A172 (cell line): ENCODE measurements at places on chromosomes 2 and 18.

DNA sequence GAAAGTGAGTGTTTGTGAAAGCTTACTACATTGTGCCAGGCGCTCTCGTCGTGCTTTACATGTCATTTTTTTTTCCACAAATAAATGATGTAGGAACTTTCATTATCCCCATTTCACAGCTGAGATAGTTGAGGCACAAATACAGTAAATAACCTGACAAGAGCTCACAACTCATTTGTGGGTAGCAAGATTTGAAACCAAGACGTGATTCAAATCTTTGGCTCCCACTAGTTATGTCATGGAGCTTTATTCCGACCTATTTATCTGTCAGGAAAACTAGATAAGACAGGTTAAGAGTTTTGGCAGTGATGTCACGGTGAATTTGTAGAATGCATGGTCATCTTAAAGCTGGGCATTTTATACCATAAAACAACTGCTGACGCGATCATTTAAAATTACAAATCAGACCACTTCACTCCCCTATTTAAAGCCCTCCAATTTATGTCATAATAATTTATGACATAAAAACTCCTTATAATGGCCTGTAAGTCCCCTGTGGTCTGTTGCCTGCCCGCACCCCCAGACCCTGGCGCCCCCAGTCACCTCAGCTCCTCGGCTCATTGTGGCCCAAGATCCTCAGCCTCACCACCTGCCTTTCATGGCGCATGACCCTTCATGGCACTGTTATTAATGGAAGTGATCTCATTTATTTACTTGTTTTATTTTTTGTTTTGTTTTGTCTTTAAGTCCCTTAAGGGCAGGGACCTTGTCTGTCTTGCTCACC lies 678 bp upstream of the ZNF24 start:
- no peak for DNase-seq

DNA sequence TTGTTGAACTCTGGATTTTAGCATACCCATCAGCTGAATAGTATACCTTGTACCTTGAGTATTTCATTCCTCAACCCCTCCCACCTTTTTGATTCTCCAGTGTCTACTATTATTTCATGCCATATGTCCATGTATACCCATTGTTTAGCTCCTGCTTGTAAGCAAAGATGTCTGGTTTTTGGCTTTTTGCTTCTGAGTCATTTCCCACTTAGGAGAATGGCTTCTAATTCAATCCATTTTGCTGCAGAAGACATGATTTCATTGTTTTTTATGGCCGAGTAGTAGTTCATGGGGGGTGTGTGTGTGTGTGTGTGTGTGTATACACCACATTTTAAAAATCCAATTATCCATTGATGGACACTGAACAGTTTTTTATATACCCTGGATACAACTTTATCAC lies 24.3 kb upstream of the MOCOS start:
- DNase-seq: no peak

DNA sequence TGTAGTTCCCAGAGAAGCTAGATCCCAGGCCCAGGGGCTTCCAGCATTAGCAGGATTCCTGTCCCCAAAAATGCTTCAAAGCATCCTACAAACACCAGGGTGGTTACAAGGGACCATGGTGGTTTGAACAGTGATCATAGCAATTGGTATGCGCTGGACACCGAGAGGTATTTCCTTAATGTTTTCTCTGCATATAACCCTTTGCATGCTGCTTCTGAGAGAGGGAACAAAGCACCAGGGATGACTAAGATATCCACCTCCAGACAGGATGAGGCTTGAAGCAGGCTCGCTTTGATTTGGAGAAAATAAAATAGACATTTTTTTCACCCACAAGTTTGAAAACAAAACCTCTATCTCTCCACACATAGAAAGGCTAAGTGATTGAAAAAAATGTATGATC lies 50.5 kb upstream of the TSPYL6 start:
- no peak for DNase-seq

DNA sequence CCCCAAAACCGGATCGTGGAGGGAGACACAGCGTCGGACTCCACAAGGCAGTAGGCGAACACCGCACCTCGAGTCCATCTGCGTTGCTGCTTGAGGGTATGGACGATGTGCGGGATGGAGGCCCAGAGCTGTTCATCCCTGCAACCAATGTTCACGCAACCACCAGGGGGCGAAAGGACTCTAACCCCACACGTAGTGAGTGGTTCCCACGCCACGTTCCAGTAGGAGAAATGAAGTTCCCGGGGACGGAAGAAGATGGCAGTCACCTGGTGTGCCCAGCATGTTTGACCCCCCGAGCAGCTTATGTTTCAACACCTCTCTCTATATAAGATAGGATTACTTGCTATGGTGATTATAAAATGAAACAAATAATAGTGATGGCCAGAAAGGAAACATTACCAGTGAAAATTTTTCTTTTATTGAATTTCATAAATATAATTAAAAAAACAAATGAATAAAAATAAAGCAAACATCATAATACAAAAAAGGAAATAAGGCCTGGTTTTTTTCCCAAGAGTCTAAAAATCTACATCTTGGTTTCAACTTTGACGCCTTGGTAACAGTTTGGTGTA lies 184.3 kb downstream of the SH3BP4 start:
- peak; percentile 86 for DNase-seq

GRCh38 chr2:70978341-70979179 lies at the start of gene ANKRD53:
Gene ANKRD53, plus strand, starts transcription at chr2:70978630. Its CDS starts 16 bp downstream, at chr2:70978646.
- no peak for DNase-seq

DNA sequence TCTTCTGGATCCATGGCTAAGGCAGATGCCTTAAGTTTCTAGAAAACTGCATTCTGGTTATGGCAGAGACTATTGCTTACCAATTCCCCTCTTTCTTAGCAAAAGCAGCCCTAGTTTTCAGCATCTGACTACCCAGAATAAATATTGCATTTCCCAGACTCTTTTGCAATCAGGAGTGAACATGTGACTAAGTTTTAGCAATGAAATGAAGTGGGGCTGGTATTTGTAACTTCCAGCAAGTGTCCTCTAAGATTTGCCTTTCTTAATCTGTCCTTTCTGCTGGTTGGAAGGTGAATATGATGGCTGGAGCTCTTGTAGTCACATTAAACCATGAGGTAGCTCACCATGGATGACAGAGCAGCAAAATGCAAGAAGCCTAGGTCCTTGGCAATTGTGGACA lies 132.9 kb upstream of the PKDCC start:
- DNase-seq: no peak

GRCh38 chr2:62306751-62307468 lies 111.0 kb downstream of the B3GNT2 start:
- peak; percentile 32 for DNase-seq

DNA sequence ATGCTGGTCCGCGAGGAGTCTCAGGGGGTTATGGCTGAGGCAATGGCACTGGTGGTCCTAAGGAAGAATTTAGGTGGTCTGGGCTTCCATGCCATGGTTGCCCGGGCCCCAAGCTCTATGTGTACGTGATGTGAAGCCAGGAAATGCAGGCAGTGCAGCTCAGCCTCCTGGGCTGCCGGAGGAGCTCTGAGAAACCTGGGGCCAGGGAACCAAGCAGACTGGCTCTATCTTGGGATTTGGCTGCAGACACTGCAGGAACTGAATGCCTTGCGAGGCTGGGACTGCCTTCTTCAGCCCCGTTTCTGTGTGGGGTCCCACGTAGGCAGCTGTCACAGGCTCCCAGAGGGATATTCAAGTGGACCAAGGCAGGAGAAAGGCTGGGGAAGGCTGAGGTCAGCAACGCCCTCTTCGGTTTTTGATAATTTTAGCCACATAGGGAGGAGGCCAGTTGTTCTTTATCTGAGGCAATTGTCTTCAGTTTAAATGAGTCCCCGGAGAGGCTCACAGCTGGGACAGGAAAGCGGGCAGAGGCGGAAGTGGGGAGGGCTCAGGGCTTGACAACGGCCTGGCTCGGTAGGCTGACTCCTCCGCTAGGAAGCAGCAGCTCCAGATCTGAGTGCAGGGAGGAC lies 77.7 kb downstream of the RHOB start:
- no peak for DNase-seq

DNA sequence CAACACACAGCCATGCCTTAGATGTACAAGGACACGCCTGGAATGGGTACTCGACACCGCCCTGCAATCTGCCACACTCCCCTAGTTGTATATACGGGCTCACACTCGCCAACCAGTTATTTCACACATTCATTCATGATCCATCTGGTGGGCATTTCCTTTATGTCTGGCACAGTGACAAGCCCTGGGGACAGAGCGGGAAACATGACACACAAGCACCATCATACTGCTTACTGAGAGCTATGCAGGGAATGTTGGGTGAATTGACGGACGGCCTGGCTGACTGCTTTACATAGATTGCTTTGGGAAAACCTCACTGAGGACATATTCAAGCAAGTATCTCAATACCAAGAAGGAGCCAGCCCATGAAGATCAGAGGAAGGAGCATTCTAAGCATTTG lies 448.0 kb upstream of the SPRED2 start:
- peak; percentile 22 for DNase-seq

DNA sequence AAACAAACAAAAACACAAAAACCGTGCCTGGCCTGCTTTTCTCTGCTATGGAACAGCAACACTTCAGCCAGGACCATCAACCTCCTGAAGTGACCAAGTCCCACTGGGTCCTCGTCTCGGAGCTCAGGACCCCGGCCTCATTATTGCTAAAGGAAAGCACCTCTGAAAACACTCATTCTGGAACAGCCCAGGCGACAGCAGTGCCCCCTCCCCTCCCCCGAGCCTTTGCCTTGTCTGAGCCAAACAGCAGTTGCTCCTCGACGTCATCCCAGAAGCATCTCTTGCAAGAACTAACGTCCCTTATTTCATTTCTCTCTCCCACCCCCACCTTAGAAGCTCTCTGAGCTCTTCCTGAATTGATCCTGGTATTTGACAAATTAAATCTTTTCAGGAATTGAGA lies 27.4 kb downstream of the APCDD1 start:
- no peak for DNase-seq

GRCh38 chr2:19540739-19541525 lies 182.5 kb upstream of the OSR1 start:
- DNase-seq: peak; percentile 89

DNA sequence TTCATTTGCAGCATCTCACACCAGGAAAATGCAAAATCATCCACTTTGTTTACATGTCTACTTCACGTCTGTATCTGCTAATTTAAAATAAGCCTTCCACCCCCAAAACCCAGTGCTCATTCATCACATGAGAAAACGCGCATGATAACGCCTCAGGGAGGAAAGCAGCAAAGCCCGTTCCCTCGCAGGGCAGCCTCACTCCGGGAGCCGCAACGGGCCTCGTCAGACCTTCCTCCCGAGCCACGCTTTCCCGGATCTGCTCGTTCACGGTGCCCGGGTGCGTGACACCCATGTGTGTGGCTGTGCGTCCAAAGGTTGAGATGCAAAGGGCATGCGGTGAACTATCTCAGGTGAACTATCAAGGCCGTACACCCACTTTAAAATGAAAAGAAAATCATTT lies 59.8 kb downstream of the NDUFA10 start:
- DNase-seq: no peak

DNA sequence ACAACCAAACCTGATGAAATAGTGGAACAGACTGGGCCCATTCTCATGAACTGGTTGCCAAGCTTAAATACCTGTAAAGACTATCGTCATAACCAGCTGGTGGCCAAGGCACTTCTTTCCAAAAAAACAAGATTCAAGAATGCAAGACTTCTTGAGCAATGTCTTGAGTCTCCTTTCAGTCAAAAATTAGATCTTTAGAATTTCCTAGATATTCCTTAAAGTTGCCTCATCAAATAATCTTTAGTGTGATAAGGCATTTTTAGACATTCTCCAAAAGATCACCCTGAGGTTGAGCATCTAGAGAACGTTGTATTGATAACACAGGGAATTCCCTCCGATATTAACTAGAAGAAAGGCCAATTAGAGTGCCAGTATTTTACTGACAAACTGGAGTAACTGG lies 236.4 kb upstream of the MEX3C start:
- DNase-seq: no peak

GRCh38 chr2:98867539-98868309 lies 68.3 kb downstream of the CRACDL start:
- peak; percentile 29 for DNase-seq

GRCh38 chr2:138867341-138867740 lies 87.2 kb upstream of the NXPH2 start:
- no peak for DNase-seq
